ENCODE measurements at places on chromosomes 4 and X. TPM values are rescaled to one million over a fixed set of nuclear protein-coding genes. Genes with fewer than 3 reads are reported as not detected.

MXRA5 gene
- not detected for total RNA-seq

MAGED2 gene
- 81.1 TPM for total RNA-seq

ACOX3 gene
- 9.7 TPM for total RNA-seq

SLITRK4 gene
- not detected for total RNA-seq

MUC7 gene
- not detected for total RNA-seq

PNMA6F gene
- not detected for total RNA-seq

MANBA gene
- 15.4 TPM for total RNA-seq

RTL3 gene
- 0.07 TPM for total RNA-seq

BEND2 gene
- not detected for total RNA-seq

TCEAL3 gene
- total RNA-seq, result 23.5 TPM

CXorf49 gene
- total RNA-seq, result not detected

MAGEB17 gene
- total RNA-seq, result not detected

SPARCL1 gene
- not detected for total RNA-seq

ZIC3 gene
- total RNA-seq, result not detected

NIPAL1 gene
- 0.78 TPM for total RNA-seq

CCDC160 gene
- not detected for total RNA-seq

VCX2 gene
- not detected for total RNA-seq

TMEM255A gene
- 0.39 TPM for total RNA-seq

IL15 gene
- total RNA-seq, result 13.5 TPM

XAGE1B gene
- 189 TPM for total RNA-seq

MYL5 gene
- total RNA-seq, result 11.6 TPM

GLRA3 gene
- total RNA-seq, result not detected

SORCS2 gene
- 3.4 TPM for total RNA-seq

DIPK2B gene
- total RNA-seq, result not detected

IL3RA gene
- 0.31 TPM for total RNA-seq

SCRG1 gene
- not detected for total RNA-seq

UTP14A gene
- total RNA-seq, result 42.8 TPM

LRP2BP gene
- 0.14 TPM for total RNA-seq

XPNPEP2 gene
- total RNA-seq, result not detected

PPM1K gene
- total RNA-seq, result 0.83 TPM

Measured in A549 treated with Mapracorat at 1 μM for 4 hours (cell line).